ENCODE measurements at places on chromosomes 6 and 20.

- DNase-seq, result no peak
Observed at GRCh38 chr20:22241609-22242008, 342.8 kb downstream of the FOXA2 start.

DNA sequence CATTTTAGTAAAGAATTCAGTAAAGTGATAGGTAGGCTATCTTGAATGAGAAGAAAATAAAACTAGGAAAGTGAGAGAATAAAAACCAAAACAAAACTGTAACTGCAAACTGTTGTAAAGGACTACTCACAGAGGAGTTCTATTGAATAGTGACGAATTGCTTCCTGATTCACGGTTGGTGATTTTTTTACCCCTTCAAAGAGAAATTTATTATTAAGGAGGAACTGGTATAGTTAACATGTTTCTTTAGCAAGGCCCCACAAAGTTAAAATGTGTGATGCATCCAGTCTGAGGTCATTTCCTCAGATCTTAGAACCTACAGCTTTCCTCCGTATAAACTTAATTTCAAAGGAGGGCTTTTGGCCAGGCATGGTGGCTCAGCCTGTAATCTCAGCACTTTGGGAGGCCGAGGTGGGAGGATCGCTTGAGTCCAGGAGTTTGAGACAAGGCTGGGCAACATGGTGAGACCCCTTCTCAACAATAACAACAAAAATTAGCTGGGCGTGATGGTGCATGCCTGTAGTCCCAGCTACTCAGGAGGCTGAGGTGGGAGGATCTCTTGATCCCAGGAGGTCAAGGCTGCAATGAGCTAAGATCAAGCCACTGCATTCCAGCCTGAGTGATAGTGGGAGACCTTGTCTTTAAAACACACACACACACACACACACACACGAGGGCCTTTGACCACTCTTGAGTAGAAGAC, 8.3 kb downstream of the PRDM1 start:
- DNase-seq, result no peak

- DNase-seq, result peak; percentile 97
Observed at GRCh38 chr6:34324738-34325444, 67.6 kb downstream of the NUDT3 start.

GRCh38 chr6:1153696-1154245, 158.1 kb upstream of the FOXQ1 start:
- DNase-seq, result no peak

DNA sequence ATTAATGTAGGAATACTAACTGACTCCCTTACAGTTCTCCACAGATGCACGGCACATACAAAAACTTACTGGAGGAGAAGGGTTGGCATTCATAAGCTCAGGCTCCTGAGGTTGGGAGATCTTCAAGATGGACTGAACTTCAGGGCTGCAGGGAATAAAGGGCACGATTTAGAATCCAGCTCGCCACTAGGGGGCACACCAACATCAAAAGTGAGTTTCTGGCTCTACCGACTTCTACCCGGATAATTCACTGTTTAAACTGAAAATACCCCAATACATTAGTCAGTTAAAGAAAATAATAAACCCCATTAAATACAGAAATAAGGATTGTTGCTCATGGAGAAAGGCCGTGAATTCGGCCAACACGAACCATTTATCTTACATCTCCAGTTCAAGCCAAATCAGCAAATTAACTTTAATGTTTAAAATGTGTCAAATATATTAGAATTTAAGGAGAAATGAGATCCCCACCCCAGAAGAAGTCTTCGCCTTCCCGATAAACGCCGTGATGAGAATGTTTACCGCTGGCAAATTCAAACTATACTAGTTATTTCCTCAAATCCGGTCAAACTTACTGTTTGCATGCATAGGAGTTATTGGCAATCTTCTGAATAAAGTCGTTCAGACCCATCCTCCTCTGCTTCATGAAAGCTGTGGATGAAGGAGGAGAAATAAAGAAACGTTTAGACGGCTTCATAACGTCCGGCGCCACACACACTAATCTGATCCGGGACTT, 121.7 kb upstream of the SLC2A12 start:
- peak; percentile 62 for DNase-seq

GRCh38 chr6:3357678-3358077, 98.9 kb downstream of the PSMG4 start:
- DNase-seq, result no peak

- DNase-seq, result no peak
Observed at GRCh38 chr20:63782051-63782471, 42.5 kb downstream of the SLC2A4RG start.

DNA sequence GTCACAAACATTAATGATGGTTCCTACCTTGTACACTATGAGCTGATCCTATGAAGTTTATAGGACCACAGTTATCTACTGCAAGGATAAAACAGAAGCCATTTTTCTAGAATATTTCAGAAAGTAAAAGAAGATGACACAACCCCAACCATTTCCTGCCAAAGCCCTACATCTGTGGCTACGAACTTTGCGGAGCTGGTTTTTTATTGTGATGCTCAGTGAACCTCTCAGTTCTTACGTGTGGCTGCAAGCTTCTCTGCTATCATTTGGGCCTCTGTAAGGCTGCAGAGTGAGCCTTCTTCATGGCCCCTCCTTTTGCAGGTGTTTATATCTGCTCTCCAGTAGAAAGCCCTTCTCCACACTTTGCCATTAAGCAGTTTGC, 17.8 kb upstream of the TAGAP start:
- no peak for DNase-seq

DNA sequence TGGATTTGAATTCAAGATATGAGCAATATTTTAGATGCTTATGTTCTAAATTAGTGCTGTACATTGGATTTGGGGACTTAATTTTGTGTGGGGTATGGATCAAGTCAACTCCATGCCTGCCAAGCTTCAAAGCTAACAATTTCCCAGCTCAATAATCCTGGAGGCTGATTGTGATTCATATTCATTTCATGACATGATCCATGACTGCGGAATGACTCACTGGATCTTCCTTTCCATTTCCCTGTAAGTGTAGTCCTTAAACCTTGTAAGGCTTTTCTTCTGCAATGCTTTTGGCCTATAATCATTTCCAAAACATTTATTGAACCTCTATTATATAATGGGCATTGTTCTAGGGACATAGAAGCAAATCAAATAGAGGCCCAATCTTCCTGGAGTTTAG, 44.7 kb upstream of the CCN2 start:
- no peak for DNase-seq

GRCh38 chr6:166019214-166019613, 148.4 kb downstream of the TBXT start:
- DNase-seq, result no peak

DNA sequence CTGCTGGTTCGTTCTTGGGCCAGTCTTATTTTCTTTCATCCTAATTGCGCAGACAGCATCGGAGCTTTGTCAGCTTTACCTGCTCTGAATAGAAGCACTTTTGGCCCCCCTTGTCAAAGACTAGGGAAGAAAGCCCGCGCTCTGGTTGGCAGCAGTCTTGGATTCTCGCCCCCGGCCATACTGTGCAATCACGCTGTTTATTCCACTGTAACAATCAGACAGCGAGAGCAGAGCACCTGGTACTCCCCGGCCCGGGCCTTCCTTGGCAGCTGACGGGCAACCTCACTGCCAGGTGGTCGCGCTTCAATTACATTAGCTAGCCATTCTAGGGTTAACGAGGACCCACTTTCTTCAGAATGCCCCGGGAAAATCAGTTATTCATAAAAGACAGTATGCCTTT, 72.6 kb downstream of the INSM1 start:
- peak; percentile 28 for DNase-seq

All from NCI-H510A treated with DMSO at 0.1 percent for 48 hours (cell line).